ENCODE measurements at places on chromosomes 5 and 9. TPM values are rescaled to one million over a fixed set of nuclear protein-coding genes. Genes with fewer than 3 reads are reported as not detected.

DNA sequence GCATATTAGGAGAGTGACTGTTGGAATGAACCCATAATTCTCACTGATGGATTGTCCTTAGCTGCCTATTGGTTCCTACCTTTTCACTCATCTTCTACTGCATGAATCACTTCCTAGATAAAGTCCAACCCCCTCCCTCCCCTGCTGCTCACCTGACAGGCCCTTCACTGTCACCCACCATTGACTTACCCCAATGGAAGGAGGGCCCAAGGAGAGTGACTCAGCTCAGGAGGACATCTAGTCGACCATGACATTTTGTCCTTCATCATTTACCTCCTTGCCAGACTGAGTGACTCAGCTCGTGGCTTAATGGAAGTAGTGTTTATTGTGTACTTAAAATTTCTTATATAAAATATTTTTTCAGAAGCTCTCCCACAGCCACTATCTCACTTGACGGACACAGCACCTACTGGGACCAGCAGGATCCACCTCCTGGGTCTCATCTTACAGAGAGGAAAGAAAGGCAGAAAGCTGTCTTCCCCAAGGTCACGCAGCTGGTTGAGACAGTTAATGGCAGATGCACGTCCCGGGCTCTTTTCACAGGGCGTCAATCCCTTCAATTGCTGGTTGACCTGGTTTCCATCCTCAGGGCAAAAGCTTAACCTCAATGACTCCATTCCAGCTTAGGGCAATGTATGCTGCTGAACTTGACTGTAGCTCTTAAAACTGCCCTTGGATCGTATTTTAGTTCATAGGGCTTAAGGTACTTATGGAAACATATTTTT is 142.3 kb downstream of the MARCHF11 start:
- no peak for DNase-seq

- no peak for DNase-seq
These were observed 25.8 kb downstream of the ZBTB34 start for GRCh38 chr9:126886034-126886822.

DNA sequence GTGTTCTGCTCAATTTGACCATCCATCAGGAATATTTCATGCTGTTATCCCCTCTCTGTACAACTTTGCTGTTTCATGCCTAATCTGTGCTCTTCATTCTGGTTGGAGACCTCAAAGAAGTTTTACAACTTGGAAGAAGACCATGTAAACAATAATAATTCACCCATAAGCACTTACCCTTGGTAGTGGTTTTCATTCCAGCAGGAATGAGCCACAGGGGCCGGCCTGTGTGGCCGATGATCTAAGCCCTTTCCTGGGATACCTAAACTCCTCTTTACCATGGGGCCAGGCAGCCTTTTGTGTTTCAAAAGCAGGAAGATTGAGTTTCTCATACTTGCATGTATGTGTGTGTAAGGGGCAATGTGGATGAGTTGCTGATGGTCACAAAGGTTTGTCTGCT is 165.0 kb downstream of the FGF1 start:
- DNase-seq = peak; percentile 37

- no peak for DNase-seq
These were observed 8.6 kb downstream of the HAVCR2 start for GRCh38 chr5:157100140-157100679.

GRCh38 chr5:83464261-83464660 is 7.3 kb upstream of the VCAN start:
- no peak for DNase-seq

GRCh38 chr5:122844910-122845228 is 544 bp upstream of the SNX24 start:
- no peak for DNase-seq

GRCh38 chr9:107559494-107560086 is 70.0 kb upstream of the KLF4 start:
- DNase-seq = no peak

- no peak for DNase-seq
These were observed 107.5 kb downstream of the CDH18 start for GRCh38 chr5:19880458-19880857.

GRCh38 chr9:124506433-124506832 is 766 bp downstream of the NR5A1 start:
- no peak for DNase-seq

GRCh38 chr9:105121861-105122430 is 122.5 kb upstream of the SLC44A1 start:
- no peak for DNase-seq

GRCh38 chr5:150140830-150141229 is 14.8 kb downstream of the PDGFRB start:
- DNase-seq = peak; percentile 98

- no peak for DNase-seq
These were observed 27.7 kb upstream of the TMOD1 start for GRCh38 chr9:97473717-97474116.

- DNase-seq = no peak
These were observed 39.3 kb upstream of the ZNF354A start for GRCh38 chr5:178769617-178770260.

- no peak for DNase-seq
These were observed 92.8 kb downstream of the NFIB start for GRCh38 chr9:14221119-14221518.

- no peak for DNase-seq
These were observed 175.6 kb upstream of the TLE4 start for GRCh38 chr9:79396168-79396567.

- DNase-seq = no peak
These were observed 122.0 kb upstream of the STC2 start for GRCh38 chr5:173450188-173450587.

Gene SMIM33
- not detected for polyA plus RNA-seq

Gene SPATA9
- polyA plus RNA-seq = 2.4 TPM

Gene TRPM6
- 0.01 TPM for polyA plus RNA-seq

Gene SLC46A2
- polyA plus RNA-seq = not detected

Gene IFNA13
- not detected for polyA plus RNA-seq

Gene CTXN3
- not detected for polyA plus RNA-seq

Gene IL33
- 0.26 TPM for polyA plus RNA-seq

Gene CNTFR
- not detected for polyA plus RNA-seq

Gene DAPK1
- polyA plus RNA-seq = 0.12 TPM

Gene TCERG1
- polyA plus RNA-seq = 46.4 TPM
